Stimulated activated CD4-positive, alpha-beta T cell treated with anti-CD3 and anti-CD28 coated beads, Interleukin-4, amount 100 ng/mL, for 1 hour (primary cell): ENCODE measurements at places on chromosomes 7 and 10.
A peak's percentile ranks its signal among the peaks of the same experiment; 100 is the strongest.

GRCh38 chr10:1933215-1933614 is 195.9 kb upstream of the ADARB2 start:
- DNase-seq = no peak

GRCh38 chr10:7046615-7047014 is 364.2 kb downstream of the SFMBT2 start:
- DNase-seq = no peak

- no peak for DNase-seq
Measured at GRCh38 chr7:117053432-117053831, 100.1 kb downstream of the ST7 start.

DNA sequence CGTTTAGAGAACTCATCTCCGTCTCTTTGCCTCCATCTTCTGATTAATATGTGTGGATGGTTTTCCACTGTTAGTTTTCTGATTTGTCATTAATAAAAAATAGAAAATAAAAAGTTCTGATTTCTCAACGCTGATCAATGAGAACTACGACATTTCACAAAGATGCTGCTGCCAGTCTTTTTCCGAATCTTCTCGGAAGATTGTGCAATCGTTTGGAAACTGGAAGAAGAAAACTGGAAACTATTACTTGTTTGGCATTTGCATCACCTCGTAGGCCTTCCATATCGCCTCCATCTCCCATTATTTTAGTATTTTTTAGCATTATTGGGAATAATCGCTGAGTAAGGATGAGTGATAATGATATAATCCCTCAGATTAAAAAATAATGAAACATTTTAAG is 123.2 kb upstream of the KLF6 start:
- DNase-seq = no peak

DNA sequence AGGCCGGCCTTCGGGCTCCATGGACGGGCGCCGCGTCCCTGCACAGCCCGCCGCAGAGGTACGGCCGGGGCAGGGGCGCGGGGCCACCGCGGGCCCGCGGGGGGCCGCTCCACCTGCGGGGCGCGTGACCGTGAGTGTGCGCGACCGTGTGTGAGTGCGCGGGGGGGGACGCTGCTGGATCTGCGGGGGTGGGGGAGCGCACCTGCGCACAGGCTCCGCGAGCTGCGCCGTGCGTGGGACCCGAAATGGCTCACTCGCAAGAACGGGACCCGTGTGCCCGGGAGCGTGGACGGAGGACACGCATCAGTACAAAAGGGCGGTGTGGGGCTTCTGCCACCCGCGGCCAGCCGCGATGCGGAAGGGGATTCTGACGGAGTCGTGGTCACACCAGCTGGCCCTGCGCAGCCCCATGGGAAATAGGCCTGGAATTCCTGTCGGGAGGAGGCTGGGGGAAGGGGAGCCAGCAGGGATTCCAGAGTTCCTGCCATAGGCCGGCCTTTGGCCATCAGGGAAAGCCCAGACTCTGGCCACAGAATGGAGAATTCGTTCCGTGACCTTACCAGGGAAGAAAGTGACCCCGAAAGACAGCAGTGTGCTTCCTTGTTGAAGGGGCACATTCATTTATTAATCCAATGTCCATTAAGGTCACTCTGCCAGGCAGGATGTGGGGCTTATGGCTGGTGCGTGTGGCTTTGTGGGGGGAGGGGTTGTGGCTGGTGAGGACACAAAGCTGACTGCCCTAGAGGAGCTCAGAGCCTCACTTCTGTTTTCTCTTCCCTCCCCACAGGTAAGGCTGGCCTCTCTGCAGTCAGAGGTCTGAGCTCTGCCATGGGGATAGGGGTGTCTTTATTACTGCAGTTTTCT is 494 bp downstream of the REPIN1 start:
- DNase-seq = peak; percentile 74

DNA sequence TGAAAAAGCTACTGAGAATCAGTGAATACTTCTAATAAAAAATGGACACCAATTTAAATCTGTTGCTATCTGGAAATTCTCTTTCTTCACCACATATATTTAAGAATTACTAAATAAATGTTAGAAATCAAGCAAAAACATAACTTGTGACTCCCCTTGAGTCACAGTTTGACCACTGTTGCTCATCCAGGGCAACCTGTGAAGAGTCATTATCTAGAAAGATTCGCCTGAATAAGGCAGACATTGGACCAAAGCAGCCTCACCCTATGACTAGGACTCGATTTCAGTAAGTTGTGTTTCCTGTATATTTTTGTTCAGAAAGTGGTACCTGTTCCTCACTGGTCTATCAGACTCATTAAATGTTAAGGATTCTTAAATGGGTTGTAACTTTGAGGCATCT is 572.4 kb downstream of the ATRNL1 start:
- DNase-seq = no peak

- DNase-seq = no peak
Measured at GRCh38 chr10:13505052-13505680, 23.6 kb downstream of the BEND7 start.

GRCh38 chr7:4386190-4386589 is 295.9 kb upstream of the FOXK1 start:
- DNase-seq = no peak

DNA sequence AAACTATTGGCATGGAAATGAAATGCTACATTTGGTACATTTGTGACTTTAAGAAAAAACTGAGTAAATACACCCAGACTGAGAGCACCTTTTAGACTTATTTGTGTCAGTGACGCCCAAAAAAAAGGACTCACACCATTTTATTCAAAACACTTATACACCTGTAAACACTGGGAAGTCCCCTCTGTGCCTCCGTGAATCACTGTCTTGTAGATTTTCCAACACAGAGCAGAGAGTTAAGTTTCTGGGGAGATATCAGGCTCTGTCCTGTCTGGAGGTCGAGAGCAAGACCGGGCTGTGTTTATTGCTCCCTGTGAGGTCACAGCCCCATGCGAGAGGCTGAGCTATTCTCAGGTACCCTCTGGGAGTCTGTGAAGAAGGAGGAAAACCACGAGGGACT is 60.7 kb upstream of the TM9SF3 start:
- no peak for DNase-seq

- no peak for DNase-seq
Measured at GRCh38 chr7:95205665-95206225, 118.6 kb downstream of the PON1 start.

DNA sequence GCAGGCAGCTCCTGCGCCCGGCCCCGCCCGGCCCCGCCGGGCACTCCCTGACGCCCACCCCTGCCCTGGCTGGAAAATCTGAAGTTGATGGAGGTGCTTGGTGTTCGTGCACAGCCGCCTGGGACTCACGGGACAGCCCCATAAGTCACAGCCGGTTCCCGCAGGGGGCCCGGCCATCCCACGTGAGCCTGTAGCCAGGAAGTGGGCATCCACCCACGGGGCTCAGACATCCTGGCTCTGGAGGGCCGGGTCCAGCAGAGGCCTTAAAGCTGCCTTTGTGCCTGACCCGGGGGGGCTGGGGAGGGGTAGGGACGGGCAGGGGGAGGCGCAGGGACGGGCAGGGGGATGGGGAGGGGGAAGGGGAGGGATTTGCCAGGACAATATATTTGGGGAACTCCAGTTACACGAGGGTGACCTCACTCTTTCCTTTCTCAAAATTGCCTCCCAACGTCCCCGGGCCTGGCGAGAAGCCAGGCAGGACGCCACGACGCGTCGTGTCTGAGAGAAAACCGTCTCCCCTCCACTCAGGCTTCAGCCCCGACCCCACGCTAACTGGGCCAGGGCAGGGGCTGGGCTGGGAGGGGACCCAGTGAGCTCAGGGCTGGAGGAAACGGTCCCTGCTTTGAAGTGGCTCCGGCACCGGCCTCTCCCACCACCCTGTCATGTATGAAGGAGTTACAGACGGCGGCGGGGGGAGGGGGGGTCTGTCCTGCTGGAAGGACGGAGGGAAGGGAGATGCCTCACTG is 82.1 kb upstream of the PDGFA start:
- DNase-seq = peak; percentile 91

DNA sequence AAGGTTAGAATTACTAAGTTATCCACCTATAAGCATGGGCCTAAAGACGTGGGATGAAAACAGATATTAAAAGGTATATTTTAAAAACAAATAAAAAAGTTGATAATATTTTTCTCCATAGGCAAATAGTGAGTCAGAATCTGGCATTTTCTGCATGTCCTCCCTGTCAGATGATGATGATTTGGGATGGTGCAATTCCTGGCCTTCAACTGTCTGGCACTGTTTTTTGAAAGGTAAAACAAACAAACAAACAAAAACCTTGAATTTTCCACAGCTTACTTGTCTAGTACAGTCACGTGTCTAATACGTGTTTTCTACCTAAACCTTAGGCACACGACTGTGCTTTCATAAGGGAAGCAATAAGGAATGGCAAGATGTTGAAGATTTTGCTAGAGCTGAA is 17.4 kb downstream of the HBP1 start:
- DNase-seq = no peak

GRCh38 chr10:35007858-35008301 is 82.3 kb downstream of the CUL2 start:
- no peak for DNase-seq

- no peak for DNase-seq
Measured at GRCh38 chr10:34262985-34263384, 552.1 kb downstream of the PARD3 start.

- DNase-seq = no peak
Measured at GRCh38 chr7:70674571-70675010, 457.4 kb upstream of the GALNT17 start.

GRCh38 chr10:13352519-13352918 is 4.4 kb upstream of the SEPHS1 start:
- DNase-seq = no peak

DNA sequence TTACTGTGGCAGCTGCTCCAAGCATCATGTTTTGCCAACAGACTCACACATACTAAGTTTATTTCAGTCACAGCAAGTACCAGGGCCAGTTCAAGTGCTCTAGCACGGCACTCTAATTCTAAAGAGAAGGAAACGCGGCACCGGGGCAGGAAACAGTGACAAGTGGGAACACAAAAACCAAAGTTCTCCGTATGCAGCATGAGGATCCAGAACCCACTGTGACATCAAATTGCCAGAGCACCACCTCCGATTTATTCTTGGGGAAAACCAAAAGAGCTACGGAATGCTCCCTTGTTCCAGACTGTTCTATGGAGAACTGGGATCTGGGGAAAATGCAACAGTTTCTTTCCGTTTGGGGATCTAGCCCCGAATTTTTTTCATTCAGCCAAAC is 448 bp upstream of the PTER start:
- no peak for DNase-seq

DNA sequence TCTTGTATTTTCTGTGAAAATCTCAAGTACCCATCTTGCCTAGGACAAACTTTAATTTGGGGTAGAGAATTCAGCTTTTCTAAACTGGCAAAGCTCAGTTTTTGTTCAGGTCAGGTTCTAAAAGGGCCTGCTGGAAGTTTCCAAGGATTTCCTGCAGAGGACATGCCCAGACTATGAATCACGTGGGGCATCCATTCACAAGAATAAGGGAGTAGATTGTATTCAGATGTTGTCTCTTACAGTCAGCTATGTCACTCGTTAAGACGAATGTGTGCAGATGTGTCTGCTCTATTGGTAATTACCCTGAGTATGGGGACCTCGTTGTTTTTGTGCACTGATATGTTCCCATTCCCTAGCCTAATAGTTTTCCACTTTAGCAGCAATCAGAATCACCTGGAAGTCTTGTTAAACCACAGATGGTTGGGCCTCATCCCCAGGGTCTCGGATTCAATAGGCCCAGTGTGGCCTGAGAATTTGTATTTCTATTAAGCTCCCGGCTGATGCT is 81.0 kb upstream of the ITPRID1 start:
- DNase-seq = no peak

DNA sequence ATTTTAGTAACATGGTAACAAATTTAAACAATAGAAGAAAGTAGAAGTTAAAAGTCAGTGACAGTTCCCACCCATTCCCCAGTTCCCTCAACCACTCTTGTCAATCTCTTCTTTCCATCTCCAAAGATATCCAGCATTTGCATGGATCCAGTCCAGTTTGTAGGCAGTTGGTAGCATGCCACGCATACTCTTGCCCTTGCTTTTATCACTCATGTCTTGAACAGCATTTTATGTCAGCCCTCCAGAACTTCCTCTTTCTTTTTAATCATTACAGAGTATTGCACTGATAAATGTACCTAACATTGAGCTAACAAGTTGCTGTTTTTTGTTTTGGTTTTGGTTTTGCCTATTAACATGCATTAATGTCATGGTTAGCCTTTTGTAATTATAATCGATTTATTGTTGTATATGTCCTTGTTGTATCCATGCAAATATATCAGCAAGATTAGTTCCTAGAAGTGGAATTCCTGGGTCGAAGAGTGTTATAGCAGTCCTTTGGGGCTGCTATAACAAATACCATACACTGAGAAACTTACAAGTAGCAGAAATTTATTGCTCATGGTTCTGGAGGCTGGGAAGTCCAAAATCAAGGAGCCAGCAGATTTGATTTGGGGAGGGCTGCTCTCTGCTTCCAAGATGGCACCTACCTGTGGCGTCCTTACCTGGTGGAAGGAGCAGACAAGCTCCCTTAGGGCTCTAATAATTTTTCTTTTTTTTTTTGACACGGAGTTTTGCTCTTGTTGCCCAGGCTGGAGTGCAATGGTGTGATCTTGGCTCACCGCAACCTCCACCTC is 25.7 kb downstream of the CHST3 start:
- DNase-seq = no peak

DNA sequence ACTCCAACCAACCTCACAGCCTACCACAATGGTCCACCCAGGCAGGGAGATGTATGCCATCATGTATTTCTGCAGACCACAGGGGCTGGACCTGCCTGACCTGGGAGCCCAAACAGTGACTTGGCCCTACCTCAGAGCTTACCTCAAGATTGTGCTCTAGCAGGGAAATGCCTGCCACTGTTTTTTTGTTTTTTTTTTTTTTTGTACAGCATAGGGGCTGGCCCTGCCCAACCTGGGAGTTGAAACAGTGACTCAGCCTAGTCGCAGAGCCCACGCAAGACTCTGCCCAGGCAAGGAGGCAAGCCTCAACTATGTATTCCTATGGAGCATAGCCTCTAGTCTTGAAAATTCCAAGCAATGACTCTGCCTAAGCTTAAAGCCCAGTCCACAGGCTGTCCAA is 39.3 kb upstream of the CDK6 start:
- no peak for DNase-seq

DNA sequence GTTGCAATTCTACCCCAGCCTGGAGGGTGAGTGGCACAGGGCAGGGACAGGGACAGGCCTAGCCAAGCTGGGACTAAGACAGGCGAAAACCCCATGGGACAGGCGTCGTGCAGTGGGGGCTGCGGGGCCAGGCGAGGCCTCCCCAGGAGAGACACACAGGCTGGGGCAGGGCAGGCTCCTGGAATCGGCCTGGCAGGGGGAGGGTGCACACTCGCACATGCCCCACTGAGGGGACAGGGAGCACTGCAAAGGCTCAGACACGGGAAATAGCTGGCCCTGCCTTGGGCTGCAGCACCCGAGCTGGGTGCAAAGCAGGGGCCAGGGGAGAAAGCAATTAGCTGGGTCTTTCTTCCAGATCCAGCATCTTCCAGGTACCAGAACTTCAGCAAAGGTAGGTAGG is 10.4 kb downstream of the LAT2 start:
- DNase-seq = no peak

DNA sequence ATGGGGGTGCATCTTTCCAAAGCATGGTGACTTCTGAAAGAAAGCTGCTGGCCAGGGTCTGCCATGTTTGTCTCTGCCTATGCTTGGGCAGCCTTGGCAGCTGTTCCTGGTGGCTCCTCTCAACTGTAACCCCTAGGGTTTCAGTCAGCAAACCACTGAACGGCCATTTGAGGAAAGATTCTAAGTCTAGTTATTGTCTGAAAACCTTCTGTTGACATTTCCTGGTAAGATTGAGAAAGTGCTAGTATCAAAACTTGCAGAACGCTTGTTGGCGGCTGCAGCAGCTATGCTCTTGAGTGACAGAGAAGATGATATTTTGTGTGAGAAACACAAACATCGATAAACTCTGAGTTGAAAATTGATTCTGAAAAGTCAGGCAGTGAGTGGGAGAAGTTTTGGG is 523.1 kb downstream of the LRMDA start:
- DNase-seq = no peak

- no peak for DNase-seq
Measured at GRCh38 chr10:88333248-88333630, 249.9 kb downstream of the RNLS start.
